ENCODE measurements at places on chromosomes 16 and 17. TPM values are rescaled to one million over a fixed set of nuclear protein-coding genes. Genes with fewer than 3 reads are reported as not detected.

Gene TBC1D3C
- 0.33 TPM for polyA plus RNA-seq

DNA sequence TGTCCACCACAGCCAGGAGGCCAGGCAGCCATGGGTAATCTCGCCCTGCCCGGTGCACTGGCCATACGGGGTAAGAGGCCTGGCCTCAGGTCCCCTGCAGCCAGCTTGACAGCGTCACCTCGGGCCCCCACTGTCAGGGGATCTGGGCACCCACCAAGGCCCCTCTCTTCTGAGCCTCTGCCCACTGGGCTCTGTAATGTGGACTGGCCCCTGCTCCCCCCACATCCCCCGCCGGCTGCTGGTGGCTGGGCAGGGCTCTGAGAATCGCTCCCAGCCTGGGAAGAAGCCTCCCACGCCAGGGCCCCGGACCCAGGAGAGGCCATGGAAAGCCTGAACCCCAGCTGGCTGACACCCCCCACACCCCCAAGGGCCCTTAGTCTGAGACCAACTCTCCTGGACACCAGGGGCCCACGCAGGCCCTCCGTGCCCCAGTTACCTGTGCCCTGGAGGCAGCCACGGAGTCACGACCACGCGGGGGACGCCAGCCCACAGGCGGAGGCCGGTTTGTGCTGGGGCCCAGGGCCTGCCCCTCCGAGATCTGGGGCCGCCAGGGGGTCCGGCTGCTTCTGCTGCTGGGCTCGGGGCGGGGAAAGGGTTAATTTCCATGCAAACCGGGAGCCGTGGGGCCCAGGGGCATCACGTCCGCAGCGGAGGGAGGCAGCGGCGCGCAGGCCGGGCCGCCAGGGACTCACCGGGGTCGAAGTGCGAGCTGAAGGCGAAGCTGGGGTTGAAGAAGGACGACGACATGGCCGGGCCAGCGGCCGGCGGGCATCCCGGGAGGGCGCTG, at the start of gene PVALEF:
TSS of gene PVALEF (plus strand) at position 262 of the 787 bp plus-strand sequence. CDS start 15,720 bp downstream, outside the sequence.
- DNase-seq, result no peak

Gene ATP2C2
- 1.2 TPM for polyA plus RNA-seq

DNA sequence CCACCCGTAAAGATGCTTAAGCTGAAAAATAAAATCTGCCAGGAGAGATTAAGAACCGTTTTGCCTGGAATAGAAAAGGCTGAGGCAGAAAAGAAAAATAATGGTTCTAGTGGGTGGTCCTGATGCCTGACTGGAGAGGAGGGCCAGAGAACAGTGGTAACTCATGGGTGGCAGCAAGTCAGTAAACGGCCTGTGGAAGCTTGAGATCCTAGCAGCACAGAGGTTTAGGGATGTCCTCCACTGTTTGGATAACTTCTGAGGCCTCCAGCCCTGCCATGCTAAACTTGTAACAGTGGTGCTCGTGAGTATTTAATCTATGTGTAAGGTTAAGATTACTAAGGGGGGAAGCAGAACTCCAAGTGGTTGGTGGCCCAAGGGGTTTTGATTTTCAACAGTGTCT, 21.2 kb upstream of the PHAF1 start:
- DNase-seq, result no peak
